Right ventricle myocardium inferior (tissue), 1 donor: ENCODE measurements at places on chromosomes 1 and 21. TPM values are rescaled to one million over a fixed set of nuclear protein-coding genes. Genes with fewer than 3 reads are reported as not detected.

CFHR5 gene
- not detected for total RNA-seq

NOS1AP gene
- 3.5 TPM for total RNA-seq

POTED gene
- total RNA-seq = not detected

CD247 gene
- 0.92 TPM for total RNA-seq

CCDC24 gene
- total RNA-seq = 0.89 TPM

RIMS3 gene
- 1.6 TPM for total RNA-seq

C1orf94 gene
- not detected for total RNA-seq

PPFIA4 gene
- 22.2 TPM for total RNA-seq

CACNA1E gene
- 3.7 TPM for total RNA-seq

IQGAP3 gene
- total RNA-seq = 1.2 TPM

ZSCAN20 gene
- total RNA-seq = 4.7 TPM

FCGR3A gene
- total RNA-seq = 31.4 TPM

TTLL10 gene
- total RNA-seq = 0.24 TPM

ZBTB8B gene
- not detected for total RNA-seq

SDE2 gene
- total RNA-seq = 11.7 TPM

KRTAP19-5 gene
- not detected for total RNA-seq

EPHB2 gene
- total RNA-seq = 3.5 TPM

RAB4A gene
- total RNA-seq = 131 TPM

CELA3B gene
- not detected for total RNA-seq
